ENCODE measurements at places on chromosomes 1 and 21.

- DNase-seq: no peak
These were observed 1.1 kb downstream of the GRIK1 start for GRCh38 chr21:29938776-29939103.

- no peak for DNase-seq
These were observed 338.2 kb downstream of the ASTN1 start for GRCh38 chr1:176826265-176826664.

GRCh38 chr1:244599937-244600350 lies 53.0 kb upstream of the DESI2 start:
- peak; percentile 34 for DNase-seq

- DNase-seq: no peak
These were observed 171.1 kb upstream of the FGGY start for GRCh38 chr1:59125676-59126320.

DNA sequence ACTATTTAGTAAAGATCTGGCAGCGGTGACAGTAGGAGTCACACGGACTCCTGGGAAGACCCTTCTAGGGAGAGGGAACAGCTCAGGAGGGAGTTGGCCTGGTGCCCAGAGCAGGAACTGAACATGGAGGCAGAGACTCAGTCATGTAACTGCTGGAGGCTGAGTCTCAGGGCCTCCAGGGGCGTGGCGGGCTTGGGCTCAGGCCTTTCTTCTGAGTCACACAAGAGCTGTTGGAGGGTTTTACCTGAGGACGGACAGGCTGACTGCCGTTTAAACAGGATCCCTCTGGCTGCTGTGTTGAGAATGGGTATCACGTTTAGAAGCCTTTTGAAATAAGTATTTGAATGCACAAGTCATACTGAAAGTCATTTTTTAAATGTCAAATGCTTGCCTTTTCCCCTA lies 7.2 kb upstream of the ETS2 start:
- no peak for DNase-seq

- DNase-seq: no peak
These were observed 43.4 kb upstream of the C1orf53 start for GRCh38 chr1:197859024-197859423.

- no peak for DNase-seq
These were observed 4.9 kb downstream of the IL12RB2 start for GRCh38 chr1:67312615-67313014.

GRCh38 chr1:174426153-174426552 lies 21.6 kb upstream of the GPR52 start:
- no peak for DNase-seq

- DNase-seq: no peak
These were observed 59.1 kb downstream of the ACOT7 start for GRCh38 chr1:6334261-6334993.

GRCh38 chr1:110390096-110390495 lies 730 bp downstream of the SLC16A4 start:
- no peak for DNase-seq
